ENCODE measurements at places on chromosomes 4 and X. TPM values are rescaled to one million over a fixed set of nuclear protein-coding genes. Genes with fewer than 3 reads are reported as not detected.

CFI gene
- total RNA-seq, result 107 TPM

GRCh38 chr4:185304944-185305690 is 90.6 kb downstream of the LRP2BP start:
- DNase-seq, result no peak

- DNase-seq, result no peak
Observed at GRCh38 chr4:10105421-10105820, 11.2 kb downstream of the WDR1 start.

- no peak for DNase-seq
Observed at GRCh38 chr4:52939325-52939724, 77.2 kb downstream of the RASL11B start.

GRCh38 chr4:138035781-138036258 is 206.3 kb downstream of the SLC7A11 start:
- no peak for DNase-seq

- DNase-seq, result no peak
Observed at GRCh38 chrX:39401483-39402110, 600.3 kb downstream of the MID1IP1 start.

SSX4 gene
- total RNA-seq, result not detected

DNA sequence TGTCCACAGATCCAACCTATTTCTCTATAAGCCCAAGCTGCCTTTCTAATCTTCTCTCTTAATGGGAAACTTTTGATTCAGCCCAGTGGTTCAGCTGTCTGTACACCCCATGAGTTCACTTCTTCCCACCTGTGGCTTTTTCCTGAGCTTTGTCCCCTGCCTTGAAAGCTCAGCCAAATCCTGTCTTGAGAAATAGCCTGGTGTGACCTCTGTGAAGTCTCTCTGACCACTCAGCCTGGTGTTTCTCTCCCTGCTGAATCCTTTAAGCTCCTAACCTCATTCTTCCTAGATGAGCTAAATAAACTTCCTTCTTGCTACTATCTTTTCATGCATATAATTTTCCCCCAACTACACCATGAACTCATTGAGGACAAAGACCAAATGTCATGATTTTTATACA is 15.2 kb upstream of the HERC5 start:
- DNase-seq, result no peak

- peak; percentile 94 for DNase-seq
Observed at GRCh38 chr4:128600996-128601871, 208.3 kb upstream of the JADE1 start.

DNA sequence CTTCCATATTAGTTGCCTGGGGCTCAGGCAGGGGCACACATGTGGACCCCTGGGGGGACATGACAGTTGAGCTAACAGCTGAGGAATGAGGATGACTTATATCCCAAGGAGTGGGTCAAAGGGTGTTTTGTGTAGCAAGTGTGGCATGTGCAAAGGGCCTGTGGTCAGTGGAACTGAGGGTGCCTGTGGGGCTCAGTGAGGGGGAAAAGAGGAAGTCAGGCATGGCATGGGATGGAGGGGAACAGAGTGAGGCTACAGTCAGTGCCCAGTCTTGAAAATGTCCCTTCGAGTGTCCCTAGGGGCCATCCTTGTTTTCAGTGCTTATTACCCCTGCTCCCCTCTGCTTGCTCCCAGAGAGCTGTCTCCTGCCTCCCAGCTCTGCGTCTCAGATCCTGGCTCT is 64.3 kb upstream of the CD99 start:
- DNase-seq, result no peak

GRCh38 chr4:150289881-150290280 is 211.6 kb downstream of the DCLK2 start:
- DNase-seq, result no peak

BRS3 gene
- not detected for total RNA-seq

DNA sequence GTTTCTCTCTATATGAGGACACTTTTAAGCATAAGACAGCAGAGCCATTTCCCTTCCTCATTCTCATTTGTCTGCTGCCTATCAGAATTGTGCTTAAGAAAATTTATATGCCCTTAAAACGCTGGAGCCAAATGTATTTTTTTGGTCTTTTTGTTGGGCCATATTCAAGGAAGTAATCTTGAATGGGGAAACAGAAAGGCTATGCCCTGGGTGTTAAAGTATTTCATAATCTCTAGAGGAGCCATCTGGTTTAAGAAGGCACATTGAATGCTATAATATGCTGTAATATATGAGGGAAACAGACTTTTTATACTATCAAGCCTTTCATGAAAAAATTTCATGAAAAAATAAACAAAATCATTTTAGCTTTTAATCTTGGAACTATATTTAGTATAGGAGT is 4.3 kb downstream of the DMD start:
- DNase-seq, result no peak

DNA sequence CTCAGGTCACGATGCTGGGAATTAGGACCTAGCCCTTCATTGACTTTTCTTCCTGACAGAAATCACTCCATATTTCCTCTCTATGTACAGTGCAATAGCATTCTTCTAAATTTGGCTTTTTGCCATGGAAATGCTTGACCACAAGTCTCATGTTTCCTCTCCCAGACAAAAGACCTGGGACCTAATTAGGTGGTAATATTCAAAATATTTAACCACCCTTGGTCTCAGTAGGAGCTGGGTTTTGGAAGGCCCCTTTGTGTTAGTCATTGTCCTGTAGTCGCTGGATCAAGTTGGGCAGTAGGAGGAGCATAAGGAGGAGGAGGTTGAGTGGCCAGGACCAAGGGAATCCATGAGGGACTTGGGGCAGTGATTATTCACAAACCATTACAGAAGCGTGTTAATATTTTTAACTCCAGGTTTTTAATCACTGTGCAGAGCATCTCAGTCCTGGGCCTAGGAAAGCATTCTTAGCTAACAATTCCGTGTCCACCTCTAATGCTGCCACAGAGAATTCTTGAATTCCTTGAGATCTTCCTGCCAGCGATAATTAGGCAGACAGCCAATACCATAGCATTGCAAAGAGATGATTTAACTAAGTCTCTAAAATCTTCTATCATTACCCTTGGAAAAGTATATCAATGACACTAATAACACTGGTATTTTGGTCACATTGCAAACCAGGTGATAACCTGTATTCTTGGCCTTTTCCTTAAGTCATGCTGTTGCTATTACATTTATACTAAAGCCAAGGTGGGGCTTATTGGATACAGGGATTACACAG is 25.0 kb upstream of the SHROOM4 start:
- DNase-seq, result no peak

PLAC8 gene
- total RNA-seq, result 1.8 TPM

NEUROG2 gene
- not detected for total RNA-seq

KLKB1 gene
- 1.5 TPM for total RNA-seq

DNA sequence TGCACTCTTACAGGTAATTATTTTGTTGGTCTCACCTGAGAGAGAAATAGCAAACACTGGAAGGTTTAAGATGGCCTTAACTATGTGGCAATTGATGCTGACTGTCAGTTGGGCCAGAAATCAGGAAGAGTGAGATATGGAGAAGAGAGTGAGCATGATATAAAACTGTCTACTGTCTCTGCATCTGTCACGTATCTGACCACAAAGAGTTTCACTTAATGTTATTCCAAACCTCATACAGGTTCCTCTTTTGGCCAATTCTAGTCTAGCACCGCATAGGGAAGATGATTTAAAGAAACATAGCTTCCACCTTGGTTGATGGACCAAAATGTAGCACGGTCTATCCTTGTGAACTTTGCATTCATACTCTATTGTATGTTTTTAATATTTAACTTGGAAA is 381.0 kb upstream of the BOD1L1 start:
- no peak for DNase-seq

DNA sequence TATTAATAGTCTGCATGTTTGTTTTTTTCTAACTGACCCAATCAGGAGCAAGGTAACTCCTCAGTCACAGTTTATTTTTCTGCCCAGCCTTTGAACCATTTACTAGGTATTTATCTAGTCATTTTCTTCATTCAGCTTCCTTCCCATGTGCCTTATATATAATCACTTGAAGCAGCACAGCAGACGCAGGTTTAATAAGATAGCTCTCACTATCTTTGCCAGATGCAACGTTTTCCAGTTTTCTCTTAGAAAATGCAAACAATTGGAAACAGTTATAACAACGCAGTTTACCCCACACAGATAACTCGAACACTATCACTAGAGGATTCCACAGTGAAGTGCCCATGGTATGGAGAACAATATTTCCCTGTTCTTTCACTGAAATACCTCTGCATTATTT is 56.4 kb upstream of the NFKB1 start:
- no peak for DNase-seq

DNA sequence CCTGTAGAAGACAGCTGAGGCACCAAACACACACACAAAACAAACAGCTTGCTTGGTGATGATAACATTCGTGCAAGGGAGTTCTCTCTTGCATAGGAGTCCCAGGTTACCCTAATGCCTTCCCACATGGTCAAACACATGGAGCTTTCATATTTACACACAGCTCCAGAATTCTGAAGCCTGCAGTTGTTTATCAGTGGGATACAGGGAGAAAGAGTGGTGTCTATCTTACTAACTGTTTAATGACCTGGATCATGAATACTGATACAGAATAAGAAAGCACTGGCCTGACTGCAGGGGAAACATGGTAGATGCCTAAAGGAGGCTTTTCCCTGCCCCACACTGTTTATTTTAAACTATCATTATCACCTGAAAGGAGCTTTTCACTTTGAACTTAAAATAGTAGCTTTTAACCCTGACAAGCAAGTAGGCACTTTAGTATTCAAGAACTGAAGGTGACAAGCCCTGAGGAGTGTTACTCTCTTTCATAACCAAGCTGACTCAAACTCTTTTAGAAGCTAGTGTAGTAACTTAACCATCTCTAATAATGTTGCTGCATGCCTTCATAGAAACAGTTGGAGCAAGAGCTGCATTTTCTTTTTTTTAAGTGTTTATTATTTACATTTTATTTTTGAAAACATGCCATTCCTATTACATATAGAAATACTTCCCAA is 15.6 kb downstream of the TET2 start:
- DNase-seq, result no peak

GLOD5 gene
- total RNA-seq, result not detected

DNA sequence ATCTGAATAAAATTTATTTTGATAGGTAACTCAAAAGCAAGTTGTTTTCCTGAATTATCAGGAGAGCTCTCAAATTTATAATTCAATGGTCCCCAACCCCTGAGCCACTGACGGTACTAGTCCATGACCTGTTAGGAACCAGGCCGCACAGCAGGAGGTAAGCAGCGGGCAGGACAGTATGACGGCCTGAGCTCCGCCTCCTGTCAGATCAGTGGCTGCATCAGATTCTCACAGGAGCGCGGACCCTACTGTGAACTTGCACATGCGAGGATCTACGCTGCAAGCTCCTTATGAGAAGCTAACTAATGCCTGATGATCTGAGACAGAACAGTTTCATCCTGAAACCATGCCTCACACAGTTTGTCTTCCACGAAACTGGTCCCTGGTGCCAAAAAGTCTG is 37.9 kb upstream of the SEC24B start:
- no peak for DNase-seq

- DNase-seq, result no peak
Observed at GRCh38 chr4:74097631-74098426, 1.2 kb downstream of the CXCL2 start.

DNA sequence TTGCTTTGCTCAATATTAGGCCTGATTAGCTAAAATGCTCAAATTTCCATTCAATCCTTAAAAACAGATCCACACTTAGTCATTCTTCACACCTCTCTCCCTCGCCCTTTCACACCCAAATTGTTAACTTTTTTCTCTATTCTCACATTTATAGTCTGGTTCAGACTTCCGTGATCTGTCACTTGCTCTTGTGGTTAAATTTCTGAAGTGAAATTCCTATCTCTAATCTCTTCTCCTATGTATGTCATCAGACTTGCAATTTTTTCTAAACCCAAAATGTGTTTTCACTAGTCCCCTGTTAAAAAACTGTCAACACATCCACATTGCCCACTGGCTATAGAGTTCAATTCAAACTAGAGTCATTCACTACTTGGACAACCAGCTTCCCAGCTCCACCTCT is 63.2 kb downstream of the SNCA start:
- no peak for DNase-seq

PRKG2 gene
- not detected for total RNA-seq

DNA sequence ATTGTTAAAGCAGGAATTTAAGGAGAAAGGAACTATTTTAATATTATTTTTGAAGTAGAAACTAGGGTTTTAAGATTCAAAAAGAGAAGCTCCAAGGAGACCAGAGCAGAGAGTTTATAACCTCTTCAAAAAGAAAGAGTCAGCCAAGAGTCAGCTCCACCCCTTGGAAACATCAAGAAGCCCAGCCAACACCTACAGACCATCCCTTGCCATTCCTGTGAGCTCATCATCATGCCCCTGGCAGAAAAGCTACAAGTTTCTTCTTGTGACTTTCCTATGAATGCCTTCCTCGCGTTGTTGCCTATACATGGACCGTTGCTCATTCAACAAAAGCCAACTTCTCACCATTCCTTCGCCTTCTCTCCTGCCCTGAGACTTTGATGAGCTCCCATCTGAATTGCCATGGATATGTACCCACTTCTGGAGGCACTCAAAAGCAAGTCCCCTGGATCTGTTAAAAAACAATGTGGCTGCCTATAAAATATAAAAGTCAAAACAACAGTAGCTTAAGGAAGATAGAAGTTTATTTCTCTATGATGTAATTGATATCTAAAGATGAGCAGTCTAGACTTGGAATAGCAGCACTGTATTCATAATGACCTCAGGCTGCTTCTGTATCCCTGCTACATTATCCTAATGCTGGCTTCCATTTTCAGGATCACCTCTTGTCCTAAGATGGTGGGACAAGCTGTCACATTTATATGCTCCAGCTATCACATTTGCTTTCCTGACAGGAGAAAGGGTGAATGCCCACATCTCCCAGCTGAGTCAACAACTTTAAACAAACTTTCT is 20.3 kb downstream of the PLRG1 start:
- no peak for DNase-seq

PNPLA4 gene
- 38.7 TPM for total RNA-seq

DNA sequence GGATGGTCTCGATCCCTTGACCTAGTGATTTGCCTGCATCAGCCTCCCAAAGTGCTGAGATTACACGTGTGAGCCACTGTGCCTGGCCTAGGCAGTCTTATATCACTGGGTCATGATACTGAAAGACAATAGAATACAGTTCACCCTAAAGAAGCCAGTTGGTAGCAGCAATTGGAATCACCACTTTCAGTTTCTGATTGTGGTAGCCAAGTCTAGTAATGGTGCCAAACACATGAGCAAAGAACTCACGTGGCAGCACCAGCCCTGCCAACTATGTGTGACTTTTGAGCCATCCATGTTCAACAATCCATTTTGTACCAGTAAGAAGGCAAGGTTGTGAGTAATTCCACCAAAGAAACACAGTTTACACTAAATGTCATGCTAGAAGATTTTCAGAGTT is 548.4 kb downstream of the KLHL13 start:
- no peak for DNase-seq

SPANXA1 gene
- total RNA-seq, result not detected

CXCL10 gene
- 1.3 TPM for total RNA-seq

- no peak for DNase-seq
Observed at GRCh38 chrX:139889760-139890159, 43.1 kb downstream of the ATP11C start.

TMSB15B gene
- total RNA-seq, result 1.2 TPM

DNA sequence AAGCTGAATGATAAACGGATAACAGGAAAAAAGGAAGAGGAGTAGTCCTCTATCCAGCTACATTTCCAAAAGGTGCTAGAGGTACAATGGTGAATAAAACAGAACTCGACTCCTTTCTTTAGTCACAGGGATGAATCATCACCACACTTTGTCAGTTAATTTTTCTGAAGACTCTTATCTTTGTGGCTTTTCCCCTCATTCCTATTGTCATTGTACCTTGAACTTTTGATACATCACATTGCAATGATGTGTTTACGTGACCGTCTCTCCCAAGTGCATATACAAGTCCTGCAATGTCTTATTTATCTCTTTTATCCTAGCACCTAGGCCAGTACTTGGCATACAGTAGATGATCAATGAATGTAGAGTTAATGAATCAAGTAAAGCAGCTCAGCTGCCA is 134.7 kb downstream of the LHFPL1 start:
- DNase-seq, result no peak

PRIMPOL gene
- 9.8 TPM for total RNA-seq

EMCN gene
- 48.9 TPM for total RNA-seq

Measured in adrenal gland (tissue), 19 donors.